ENCODE measurements at places on chromosomes 16 and 17.
A peak's percentile ranks its signal among the peaks of the same experiment; 100 is the strongest.

DNA sequence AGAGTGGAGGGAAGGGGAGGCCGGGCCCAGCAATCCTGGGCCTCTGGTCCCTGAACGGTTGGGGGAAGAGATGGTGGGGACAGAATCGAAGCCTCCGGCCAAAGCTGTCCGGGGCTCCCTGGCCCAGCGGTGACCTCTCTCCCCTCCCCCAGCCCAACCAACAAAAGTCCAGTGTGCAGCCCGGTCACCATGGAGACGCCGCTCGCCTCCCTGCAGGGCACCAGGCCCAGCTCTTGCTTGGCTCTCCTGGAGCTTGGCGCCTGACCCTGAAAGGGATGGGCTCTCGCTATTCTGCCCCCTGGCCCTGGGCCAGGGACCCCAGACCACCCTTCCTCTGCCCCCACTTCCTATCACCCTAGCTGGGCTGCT lies 1.3 kb downstream of the METRN start:
- no peak for DNase-seq

DNA sequence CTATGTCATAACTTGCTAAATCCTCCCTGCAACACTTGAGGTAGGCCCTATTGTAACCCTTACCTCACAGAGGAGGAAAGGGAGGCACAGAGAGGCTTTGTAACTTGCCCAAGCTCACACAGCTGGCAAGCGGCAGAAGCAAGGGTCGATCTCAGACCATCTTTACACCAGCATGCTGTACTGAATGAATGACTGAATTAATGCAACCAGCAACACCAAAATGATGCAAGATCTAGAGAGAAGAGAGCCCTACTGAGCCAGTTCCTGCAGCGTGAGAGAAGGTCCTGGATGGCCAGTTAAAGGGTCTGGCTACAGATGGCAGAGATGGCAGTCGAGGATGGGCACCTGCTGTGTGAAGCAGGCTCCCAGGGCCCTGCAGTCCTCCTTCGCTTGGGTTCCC lies 8.2 kb upstream of the KLHL36 start:
- no peak for DNase-seq

- DNase-seq, result peak; percentile 46
These were observed 22.3 kb upstream of the N4BP1 start for GRCh38 chr16:48632137-48632774.

DNA sequence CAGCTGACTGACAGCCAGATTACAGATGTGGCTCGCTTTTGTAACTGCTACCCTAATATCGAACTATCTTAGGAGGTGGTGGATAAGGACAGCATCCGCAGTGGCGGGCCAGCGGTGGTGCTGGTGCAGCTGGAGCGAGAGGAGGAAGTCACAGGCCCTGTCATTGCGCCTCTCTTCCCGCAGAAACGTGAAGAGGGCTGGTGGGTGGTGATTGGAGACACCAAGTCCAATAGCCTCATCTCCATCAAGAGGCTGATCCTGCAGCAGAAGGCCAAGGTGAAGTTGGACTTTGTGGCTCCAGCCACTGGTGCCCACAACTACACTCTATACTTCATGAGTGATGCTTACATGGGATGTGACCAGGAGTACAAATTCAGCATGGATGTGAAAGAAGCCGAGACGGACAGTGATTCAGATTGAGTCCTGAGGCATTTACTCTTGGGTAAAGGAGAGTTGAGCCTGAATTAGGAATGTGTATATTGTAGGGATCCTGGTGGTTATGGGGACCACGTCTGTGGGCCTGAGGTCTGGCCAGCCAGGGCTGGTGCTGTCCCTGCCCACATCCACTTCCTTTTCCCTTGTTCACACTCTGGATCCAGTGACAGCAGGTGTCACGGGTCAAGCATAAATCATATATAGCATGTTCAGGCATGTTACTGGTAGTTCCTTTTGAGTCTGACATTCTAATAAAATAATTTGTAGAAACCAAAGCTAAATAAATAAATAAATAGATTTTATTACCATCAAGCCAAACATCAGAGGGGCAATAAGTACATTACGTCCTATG lies 89.0 kb upstream of the SMURF2 start:
- no peak for DNase-seq

- peak; percentile 64 for DNase-seq
These were observed 189.2 kb upstream of the AXIN2 start for GRCh38 chr17:65750631-65751115.

GRCh38 chr16:75420987-75421819 lies 12.1 kb downstream of the CFDP1 start:
- DNase-seq, result peak; percentile 88

GRCh38 chr17:68780596-68780995 lies 174.6 kb downstream of the ABCA8 start:
- no peak for DNase-seq

DNA sequence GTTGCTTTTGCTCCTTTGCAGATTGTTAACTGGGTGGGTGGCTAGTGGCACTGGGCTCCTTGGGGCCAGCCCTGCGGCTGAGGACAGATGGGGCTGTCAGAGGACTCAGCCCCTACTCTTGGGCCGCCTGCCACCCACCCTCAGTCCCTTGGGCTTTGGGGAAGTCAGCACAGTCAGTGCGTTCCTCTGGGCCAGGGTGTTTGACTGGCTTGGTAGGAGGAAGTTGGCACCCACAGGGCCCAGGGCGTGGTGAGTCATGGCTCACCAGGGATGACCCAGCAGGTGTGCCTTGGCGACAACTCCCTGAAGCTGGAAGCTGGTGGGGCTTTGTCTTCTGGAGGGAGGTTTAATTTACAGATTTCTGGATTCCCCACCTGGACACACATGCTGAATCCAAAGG lies 32.4 kb downstream of the HAPSTR1 start:
- no peak for DNase-seq

DNA sequence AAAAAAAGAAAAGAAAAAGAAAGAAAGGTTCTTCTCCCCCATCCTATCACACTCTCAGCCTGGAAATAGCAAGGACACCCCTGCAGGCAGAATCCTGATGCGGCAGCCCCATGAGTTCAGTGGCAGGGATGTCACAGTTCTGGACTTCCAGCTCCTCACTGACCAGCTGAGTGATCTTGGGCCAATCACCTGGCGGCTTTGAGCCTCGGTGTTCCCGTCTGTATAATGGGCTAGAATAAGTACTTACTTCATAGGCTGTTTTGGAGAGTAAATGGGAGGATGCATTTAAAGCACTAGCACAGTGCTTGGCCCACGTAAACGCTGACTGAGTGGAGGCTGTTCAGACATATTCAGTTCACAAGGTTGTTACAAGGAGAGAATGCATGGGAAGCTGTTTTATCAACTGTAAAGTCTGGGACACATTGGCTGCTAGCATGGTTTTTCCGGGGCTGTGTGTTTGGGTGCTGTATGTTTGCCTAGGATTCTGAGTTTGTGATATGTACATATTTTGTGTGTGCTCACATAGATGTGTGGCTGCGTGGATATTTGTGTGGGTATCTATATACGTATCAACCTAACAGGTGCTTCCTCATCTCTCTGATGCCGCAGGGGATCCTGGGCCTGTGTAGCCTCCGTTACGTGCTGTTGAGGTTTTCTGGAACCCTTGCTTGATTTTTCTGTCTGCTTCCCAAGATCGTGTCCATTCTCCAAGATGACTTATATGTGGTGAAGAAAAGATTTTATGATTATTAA lies 3.4 kb downstream of the BHLHA9 start:
- no peak for DNase-seq

DNA sequence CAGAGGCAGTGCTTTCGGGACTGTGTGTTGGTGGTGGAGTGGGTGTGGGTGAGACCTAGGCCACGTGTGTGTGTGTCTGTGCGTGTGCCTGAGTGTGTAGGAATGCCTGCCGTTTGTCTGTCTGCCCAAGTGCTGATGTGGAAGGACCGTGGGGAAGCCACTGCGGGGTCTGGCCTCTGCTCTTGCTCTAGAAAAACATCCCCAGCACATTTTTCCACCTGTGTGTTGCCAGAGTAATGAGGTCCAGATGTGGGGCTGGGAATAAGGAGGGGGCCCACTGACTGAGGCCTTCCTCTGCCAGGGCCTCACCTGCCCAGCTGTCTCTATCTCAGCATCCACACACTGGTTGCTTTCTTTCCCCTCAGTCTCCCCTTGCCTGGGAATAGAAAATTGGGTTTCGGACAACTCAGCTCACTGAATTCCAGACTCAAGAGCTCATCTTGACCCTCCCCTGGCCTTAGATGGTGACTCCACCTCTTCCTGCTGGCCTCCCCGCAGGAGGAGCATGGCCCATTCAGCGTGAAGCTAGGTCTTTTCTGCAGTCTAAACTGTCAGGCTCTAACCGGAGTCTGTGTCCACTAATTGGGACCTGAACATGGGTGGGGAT lies 7.6 kb downstream of the SGCA start:
- no peak for DNase-seq
